ENCODE measurements at places on chromosomes 6 and 20. TPM values are rescaled to one million over a fixed set of nuclear protein-coding genes. Genes with fewer than 3 reads are reported as not detected.

ROS1 gene
- not detected for total RNA-seq

PBOV1 gene
- not detected for total RNA-seq

PDE7B gene
- total RNA-seq = 0.27 TPM

PAX1 gene
- not detected for total RNA-seq

MAD2L1BP gene
- total RNA-seq = 28.0 TPM

SPTLC3 gene
- 5.6 TPM for total RNA-seq

Measured in astrocyte (in vitro differentiated cells and primary cell).